ENCODE measurements at places on chromosomes 3 and 15. TPM values are rescaled to one million over a fixed set of nuclear protein-coding genes. Genes with fewer than 3 reads are reported as not detected.

DNA sequence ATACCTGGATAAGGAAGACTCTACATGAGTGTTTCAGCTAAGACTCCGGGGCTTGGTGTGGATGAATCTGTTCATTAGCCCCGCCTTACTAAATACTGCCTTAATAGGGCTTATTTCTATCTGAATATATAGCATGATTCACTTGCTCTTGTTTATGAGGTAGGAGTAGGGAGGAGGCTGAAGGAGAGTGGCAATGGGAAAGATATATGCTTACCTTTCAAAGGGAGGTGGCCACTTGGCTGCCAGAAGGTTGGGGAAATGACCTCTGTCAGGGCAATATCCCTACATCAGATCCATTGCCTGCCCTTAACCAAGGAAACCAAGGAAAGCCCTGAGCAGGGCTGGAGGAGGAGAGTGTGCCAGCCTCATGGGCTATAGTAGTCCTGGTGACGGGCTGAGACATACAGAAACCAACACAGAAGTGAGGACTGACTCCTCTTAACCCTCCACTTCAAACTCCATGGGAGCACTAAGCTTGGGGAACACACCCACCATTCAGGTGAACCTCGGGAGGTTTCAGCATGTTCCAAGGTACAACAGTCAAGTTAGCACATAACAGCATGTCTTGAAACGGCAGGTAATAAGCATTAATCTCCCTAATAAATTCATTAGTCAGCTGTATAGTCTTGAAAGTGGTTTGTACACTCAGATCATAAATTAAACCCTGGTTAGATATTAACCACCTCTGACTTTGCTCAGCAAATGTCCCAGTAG is 80.1 kb downstream of the EOMES start:
- DNase-seq: no peak

- DNase-seq: no peak
Measured at GRCh38 chr3:78969483-78969882, 798.3 kb downstream of the ROBO1 start.

DNA sequence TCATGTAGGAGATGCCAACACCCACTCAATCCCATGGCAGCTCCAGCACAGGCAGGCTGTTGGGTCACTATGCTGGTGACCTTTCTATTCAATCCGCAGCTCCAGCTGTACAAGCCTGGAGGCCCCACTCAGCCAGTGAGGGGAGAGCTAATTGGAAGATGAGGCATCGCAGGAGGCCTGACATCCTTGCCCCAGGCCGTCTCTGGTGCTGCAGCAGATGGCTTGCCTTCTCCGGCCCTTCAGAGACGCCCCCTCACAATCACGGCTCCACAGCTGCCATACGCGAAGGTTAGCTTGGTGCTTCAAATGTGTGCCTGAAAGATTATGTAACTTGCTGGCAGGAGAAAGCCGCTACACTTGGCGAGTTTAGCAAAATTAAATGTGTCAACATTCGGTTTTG is 104.2 kb upstream of the CLSTN2 start:
- DNase-seq: no peak

DNA sequence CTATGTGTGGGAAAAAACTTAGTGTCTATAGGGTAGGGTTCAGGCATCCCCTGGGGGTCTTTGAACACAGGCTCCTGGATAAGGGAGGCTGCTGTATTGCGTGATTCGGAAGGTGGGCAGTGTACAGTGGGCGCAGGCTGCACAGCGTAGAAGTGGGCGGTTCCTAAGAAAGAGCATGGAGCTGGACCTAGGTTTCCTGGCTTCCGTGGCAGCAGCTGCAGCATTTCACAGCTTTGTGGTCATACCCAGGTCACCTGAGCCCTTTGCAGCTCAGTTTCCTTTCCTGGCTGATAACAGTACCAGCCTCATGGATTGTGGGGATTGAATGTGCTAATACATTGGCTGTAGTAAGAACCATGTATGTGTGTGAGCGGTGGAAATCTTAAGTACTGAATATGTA is 22.2 kb downstream of the CFAP100 start:
- no peak for DNase-seq

DNA sequence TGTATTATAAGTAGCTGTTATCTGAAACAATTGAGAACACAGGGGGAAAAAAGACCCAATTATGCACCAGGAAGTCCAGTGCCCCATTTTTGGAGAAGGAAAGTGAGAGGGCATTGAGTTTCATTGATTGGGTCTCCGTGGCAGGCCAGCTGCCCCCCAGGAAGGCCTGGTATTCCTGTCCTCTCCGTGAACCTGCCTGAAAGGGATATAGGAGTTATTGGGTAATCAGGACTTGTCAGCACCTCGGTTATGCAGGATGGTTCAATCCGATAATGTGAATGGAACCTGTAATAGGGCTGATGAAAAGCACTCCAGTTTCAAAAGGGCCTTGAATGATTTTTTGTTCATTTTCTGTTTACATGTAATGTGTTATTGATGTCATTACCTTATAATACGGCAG is 122.0 kb upstream of the RARB start:
- no peak for DNase-seq

DNA sequence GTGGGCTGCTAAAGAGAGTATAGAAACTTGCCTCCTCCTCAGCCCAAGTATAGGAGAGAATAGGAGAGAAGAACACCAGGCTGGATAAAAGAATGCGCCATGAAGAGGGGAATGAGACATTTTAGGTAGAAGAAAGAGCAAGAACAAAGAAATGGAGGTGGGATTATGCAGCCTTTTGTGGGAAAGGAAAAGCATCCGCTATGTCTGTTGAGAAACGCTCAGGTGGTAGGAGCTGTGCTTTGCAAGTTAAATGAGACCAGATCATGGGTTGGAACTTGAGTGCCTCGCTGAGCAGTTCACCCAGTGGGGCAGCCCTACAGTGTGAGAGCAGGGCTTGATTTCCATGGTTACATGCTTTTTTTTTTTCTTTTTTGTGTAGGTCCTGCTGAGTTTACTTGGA is 11.5 kb upstream of the RTP1 start:
- DNase-seq: no peak

DNA sequence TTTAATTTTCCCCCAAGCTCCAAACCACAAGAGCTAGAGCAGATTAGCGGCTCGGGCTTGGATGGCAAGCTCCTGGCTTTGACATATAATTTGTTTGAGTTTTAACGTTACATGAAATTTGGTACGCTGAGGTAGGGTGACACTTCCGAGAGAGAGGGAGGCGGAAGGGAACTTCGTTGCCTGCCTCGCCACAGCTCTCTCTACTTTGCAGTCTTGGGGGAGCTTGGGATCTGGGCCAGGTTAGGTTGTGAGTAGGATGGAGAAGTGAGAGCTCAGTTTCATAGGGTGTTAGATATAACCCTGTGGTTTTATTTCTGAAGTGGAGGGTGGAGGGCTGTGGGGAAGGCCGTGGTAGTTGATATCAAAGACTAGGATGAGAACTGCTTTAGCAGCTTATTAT is 39.7 kb downstream of the LRTM1 start:
- no peak for DNase-seq

- no peak for DNase-seq
Measured at GRCh38 chr3:115697263-115698053, 74.1 kb downstream of the GAP43 start.

DNA sequence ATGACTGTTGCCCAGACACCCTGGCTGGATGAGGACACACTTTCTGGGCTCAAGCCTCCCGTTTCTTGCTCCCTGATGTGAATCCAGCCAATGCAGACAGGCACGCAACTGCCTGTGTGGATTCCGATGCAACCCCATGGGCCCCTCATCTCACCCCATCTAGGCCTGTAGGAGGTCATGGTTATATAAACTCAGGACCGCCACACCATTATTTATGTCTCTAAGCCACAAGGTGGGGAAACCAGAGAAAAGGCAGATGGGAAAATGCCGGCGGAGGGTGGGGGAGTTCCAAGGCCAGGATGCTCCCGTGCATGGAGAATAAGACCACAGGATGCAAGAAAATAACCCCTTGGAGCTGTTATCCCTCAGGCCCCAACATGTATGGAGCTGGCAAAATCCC is 2.0 kb downstream of the MESP1 start:
- DNase-seq: no peak

GRCh38 chr3:69833591-69833990 is 94.3 kb downstream of the MITF start:
- DNase-seq: no peak

DNA sequence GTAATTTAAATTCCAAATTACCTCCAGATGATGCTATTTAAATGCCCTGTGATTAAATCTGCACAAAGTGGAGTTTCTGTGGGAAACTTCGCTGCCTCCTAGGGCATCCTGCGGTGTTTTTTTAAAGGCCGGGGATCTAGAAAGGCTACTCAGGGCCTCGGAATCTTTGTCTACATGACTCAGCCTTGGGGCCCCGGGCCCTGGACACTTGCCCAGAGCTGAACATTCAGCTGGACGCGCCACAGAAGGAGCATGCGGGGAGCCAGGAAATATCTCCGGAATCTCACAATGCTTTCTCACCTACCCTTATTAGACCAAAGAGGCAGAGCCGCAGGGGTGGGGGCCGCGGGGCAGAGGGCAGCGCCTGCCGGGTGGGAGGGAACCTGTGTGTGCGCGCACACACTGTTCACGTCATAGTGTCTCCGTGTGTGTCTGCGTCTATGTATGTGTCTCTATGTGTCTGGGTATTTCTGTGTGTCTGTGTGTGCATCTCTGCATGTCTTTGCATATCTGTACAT is 145.5 kb upstream of the TPM1 start:
- no peak for DNase-seq

DNA sequence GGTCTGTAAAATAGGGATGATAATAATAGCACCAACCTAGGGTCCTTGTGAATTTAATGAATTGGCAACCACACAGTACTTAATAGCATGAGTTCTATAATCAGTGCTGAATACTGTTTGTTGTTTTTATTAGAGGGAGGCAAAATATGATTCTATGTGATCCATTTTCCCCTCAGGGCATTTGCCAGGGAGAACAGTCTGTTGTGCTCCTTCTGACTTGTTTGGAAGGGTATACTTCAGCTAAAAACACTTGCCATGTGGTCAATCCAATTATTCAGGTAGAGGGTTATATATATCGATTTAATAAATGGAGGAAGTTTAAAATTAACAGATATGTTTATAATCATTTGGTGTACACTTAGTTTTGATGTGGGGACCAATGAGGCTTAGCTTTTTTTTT is 305.3 kb downstream of the CHST2 start:
- no peak for DNase-seq

DNA sequence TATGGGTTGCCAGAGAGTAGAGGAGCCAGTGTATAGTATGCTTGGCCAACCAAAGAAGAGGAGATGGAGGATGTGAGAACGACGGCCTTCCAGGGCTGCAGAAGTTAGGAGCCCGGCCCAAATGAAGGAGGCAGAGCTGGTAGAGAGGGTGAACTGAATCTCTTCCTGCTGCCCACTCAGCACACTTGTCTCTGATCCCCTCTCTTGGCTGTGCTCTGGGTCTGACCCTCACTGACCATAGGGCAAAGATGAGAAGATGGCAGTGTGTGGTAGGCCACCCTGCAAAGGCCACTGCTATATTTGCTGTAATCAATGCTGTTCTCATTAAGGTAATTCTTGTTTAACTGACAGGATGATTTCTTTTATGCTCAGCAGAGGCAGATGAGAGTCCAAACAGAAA is 256.0 kb downstream of the OCA2 start:
- DNase-seq: no peak

DNA sequence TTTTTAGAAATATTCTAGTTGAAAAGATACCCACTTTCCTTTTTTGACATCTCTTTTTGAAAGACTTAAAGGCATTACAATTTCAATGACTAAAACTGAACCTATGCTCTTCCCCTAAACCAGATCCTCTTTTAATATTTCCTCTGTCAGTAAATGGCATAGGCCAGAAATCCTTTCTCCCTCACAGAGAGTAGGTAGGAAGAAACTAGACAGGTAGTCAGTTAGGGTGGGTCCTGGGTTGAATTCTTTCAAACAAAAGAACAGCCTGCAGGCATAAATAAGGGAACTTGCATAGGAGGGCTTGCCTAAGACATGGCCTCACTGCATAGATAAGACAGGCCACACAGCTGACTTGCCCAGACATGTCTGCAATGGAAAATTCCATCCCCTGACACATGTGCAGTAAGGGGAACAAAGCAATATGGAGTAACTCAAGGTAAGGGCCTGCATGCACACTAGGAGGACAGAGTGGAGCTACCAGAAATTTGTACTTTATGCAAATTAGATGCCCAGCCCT is 23.1 kb downstream of the PLSCR5 start:
- no peak for DNase-seq

DNA sequence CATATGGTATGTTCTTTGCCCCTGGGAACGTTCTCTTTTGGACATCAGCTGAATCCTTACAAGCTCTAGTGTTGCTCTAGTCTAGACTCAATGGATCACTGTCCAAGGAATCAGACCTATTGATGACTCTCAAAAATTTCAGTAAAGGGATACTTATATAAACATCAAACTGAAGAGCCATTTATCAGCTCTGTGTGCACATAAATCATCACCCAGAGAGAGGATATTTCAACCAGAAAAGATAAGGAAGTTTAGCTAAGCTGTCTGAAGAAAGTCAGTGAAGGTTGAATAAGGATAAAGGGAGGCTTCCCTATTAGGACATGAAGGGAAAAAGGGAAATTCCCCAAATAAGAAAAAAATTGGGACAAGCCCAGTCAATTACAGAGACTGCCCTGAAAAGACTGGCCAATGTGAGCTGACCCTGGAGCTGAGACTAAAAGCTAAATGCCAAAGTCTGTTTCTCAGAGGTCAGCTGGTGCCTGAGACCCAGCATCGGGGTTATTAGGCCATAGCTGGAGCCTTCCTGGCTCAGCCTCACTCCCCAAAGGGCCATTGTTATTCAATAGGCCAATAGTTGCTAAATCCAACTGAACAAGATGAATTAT is 424.1 kb upstream of the THBS1 start:
- DNase-seq: no peak

- DNase-seq: no peak
Measured at GRCh38 chr15:72983801-72984545, 68.3 kb upstream of the NEO1 start.

Gene GOLGA6L4
- 0.24 TPM for polyA plus RNA-seq

Gene IL12A
- 5.3 TPM for polyA plus RNA-seq

Gene DAZL
- 2.0 TPM for polyA plus RNA-seq

Gene ASB14
- polyA plus RNA-seq: 2.1 TPM

Gene ARF4
- 136 TPM for polyA plus RNA-seq

Gene CD200R1
- 2.4 TPM for polyA plus RNA-seq

Gene AADACL2
- polyA plus RNA-seq: not detected

Gene MUC20
- not detected for polyA plus RNA-seq

Gene LSAMP
- not detected for polyA plus RNA-seq

Gene KCNMB3
- 1.4 TPM for polyA plus RNA-seq

Gene MESP1
- 0.32 TPM for polyA plus RNA-seq

Gene LARP6
- not detected for polyA plus RNA-seq

Gene CLDN1
- polyA plus RNA-seq: not detected

Gene SI
- not detected for polyA plus RNA-seq

Gene IQSEC1
- 26.3 TPM for polyA plus RNA-seq

All from naive B cell (primary cell).